ENCODE measurements at places on chromosomes 4 and X.

DNA sequence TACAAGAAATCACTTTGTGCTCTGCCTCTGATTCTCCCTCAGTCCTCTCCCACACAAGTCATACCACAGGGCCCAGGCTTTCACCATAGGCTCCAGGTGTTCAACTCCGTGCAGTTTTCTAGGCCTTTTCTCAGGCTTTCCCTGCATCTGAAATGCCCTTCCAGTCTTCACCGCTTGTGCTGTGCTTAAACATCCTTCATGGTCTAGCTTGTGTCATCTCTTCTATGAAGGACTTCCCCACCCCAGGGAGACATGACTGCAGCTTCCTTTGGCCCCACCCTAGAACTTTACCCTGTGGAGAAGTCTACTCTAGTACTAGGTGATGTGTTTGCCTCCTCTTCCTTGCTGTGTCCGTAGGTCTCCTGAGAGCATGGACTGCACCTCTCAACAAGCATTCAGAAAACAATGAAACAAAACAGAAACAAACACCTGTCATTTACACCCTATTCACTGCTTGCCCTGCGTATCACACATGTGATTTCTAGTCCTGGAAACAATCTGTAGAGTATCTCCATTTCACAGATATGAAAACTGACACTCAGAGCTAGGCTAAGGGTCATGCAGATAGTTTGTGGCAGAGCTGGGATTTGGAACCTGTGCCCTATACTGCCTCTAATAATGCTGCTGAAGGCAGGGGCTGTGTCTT lies 22.7 kb upstream of the LEF1 start:
- DNase-seq, result no peak

GRCh38 chrX:15952212-15952611 lies 97.6 kb upstream of the AP1S2 start:
- DNase-seq, result no peak

GRCh38 chrX:30835373-30835772 lies 53.7 kb downstream of the TAB3 start:
- no peak for DNase-seq

DNA sequence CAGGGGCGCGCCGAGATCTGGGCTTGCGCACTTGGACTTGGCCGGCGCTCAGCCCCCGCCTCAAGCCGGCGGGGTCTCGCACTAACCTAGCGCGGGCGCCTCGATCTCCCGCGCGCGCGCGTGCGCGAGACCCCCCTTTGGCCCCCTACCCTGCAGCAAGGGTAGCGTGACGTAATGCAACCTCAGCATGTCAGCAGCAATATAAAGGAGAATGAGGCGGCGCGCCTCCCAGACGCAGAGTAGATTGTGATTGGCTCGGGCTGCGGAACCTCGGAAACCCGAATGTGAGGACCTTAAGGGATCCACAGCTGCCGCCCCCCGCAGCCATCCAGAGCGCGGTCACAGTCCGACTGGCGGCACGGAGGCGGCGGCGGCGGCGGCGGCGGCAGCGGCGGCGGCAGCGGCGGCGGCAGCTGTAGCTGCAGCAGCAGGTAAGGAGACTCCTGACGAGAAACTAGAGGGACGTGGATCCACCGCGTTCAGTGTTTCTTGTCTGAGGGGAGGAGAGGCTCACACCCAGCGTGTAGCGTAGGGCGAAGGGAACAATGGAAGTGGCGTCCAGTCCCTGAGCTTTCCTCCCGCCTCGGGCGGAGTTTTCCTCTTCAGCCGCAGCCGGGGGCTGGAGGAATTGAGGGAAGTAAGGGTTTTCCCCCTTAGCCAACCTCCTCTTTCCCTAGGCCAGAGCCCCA lies at the start of the genes SATL1 and ZNF711:
Gene SATL1 (minus strand): TSS at position 19 of the 689 bp plus-strand sequence. CDS start 134,811 bp downstream, outside the sequence.
Gene ZNF711 (plus strand): TSS at position 231 of the 689 bp plus-strand sequence. CDS start 3,582 bp downstream, outside the sequence.
- DNase-seq, result no peak

DNA sequence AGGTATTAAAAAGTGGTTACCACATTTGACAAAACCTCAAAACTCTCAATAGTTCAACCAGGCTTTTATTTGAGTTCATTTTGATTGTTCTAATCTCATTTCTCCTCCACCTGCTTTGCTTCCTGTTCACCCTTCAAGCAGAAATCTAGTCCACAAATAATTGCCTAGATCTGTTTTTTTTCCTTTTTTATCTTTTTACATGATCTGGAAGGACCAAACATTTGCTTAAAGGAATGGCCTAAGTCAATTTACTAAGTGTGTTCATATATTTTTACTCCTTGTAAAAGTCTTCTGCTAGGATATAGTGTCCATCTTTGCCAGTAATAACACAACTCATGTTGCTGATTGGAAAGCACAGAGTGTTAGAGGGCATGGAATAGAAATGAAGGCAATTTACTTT lies 26.2 kb upstream of the VEGFD start:
- no peak for DNase-seq

- DNase-seq, result peak; percentile 13
These were observed 124.2 kb upstream of the MBNL3 start for GRCh38 chrX:132612821-132613564.

- no peak for DNase-seq
These were observed 66.4 kb downstream of the CDKL5 start for GRCh38 chrX:18491587-18492340.

GRCh38 chr4:155572106-155572703 lies 94.4 kb upstream of the GUCY1A1 start:
- no peak for DNase-seq

- peak; percentile 5 for DNase-seq
These were observed 32.2 kb downstream of the SMS start for GRCh38 chrX:21972721-21973120.

GRCh38 chr4:77126809-77127208 lies 30.2 kb upstream of the CCNG2 start:
- peak; percentile 26 for DNase-seq

GRCh38 chr4:59553063-59553720 lies 1646.9 kb upstream of the ADGRL3 start:
- DNase-seq, result no peak

- DNase-seq, result no peak
These were observed 86.0 kb downstream of the PJA1 start for GRCh38 chrX:69079268-69079667.

DNA sequence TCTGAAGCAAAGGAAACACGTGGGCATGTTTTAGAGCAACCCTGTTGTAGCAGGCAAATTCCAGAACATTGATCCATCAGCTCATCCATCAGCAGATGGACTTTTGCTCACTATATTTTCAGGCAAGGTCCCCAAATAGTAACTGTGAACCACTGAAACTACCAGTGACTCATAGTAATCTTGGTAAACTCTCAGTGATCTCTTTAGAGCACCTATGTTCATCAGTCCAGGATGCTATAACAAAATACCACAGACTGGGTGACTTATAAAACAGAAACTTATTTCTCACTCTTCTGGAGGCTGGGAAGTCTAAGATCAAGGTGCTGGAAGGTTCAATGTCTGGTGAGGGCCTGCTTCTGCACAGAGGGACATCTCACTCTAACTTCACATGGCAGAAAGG lies 28.9 kb upstream of the BTC start:
- no peak for DNase-seq

GRCh38 chr4:160026721-160027120 lies 923.8 kb downstream of the RAPGEF2 start:
- no peak for DNase-seq

DNA sequence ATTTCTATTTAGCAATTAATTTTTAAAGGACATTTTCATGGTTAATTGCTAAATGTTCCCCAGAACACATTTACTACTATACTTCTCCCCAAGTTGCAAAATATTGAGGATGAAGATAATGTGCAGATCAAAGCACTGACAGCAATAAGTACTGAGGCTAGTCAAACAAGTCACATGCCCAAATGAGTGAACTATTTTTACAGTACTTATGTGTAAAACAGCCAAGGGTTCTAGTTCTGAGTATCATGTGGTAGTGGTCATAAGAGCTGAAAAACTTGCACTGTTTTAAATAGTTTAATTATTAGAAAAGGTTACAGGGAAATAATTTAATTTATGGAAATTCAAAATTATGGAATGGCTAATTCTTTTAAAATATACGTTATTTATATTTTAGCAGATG lies 3.8 kb downstream of the GALNTL6 start:
- no peak for DNase-seq

- no peak for DNase-seq
These were observed 137.8 kb upstream of the HS3ST1 start for GRCh38 chr4:11566444-11567022.

GRCh38 chr4:71290074-71290473 lies 48.7 kb upstream of the SLC4A4 start:
- DNase-seq, result no peak

- no peak for DNase-seq
These were observed 72.2 kb upstream of the ELOVL6 start for GRCh38 chr4:110270492-110271197.

DNA sequence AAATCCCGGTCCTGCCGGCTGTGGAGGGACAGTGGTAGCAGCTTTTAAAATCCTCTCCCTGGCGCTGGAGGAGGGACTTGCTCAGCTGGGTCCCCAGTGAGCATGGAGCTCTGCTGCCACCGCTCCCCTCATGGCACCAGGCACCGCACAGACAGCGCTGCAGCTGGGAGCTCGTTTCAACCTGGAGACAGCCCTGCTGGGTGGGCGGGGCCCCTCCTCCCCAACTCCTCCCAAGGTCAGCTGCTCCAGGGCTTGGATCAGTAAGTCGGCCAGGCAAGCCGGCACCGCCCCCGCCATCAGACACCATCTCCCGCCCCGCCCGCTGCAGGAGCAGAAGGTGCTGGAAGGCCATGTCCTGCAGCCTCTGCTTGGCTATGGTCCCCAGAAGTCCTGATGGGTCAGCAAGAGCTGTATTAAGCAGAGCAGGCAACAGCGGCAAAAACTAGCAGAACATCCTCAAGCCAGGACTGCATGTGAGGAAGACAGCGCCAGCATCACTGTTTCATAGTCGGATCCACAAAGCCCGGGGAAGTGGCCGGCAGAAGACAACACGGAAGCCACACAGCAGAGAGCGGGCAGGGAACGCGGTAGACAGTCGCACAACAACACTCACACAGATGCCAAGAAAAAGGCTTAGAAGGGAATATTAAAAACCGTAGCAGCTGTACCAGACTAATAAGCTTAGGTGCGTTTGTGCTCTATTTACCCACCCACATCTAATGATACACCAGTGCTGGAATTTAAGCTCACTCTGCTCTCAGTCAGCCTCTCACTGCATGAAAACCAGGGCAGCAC lies 16.2 kb downstream of the ZFYVE28 start:
- DNase-seq, result peak; percentile 19

DNA sequence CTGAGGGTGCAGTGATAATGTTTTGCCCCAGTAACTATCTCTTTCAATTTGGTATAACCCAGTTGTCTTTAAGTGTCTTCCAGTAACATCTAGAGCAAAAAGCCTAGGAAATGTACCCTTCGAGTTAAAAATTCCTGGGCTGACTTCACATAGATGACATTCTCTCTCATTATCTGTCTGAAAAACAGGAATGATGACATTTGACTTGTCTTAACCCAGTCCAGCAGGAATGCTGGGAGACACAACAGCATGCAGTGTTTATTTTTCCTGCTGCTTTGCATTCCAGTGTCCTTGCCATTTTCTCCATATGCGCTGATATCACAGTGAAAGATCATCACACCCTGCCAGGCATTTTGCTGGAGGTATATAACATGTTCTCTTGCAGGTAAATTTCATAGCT lies 130.0 kb downstream of the SOWAHB start:
- no peak for DNase-seq

Measured in CD4-positive, alpha-beta T cell (primary cell).